ENCODE measurements at places on chromosomes 3 and 15.
A peak's percentile ranks its signal among the peaks of the same experiment; 100 is the strongest.

GRCh38 chr15:100671858-100672543 lies 69.6 kb downstream of the ASB7 start:
- DNase-seq = no peak

DNA sequence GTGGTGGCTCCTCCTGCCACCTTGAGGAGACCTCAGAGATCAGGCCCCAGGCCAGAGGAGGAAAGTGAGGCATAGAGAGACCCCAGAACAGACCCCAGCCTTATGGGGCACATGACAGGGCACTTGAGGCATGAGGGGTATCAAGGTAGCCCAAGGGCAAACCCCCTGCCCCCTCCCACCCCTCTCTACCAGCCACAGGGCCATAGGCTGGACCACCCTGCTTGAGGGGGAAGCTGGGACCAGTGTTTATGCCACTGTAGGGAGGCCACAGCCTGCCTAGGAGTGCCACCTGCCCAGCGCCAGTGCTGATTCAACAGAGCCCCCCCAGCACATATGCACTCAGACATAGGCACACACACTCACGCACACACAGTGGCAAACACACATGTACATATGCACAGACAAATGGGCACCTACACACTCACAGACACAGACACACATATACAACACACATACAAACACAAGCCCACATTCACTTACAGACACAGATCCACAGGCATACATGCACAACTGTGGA lies 10.3 kb downstream of the MYL3 start:
- no peak for DNase-seq

DNA sequence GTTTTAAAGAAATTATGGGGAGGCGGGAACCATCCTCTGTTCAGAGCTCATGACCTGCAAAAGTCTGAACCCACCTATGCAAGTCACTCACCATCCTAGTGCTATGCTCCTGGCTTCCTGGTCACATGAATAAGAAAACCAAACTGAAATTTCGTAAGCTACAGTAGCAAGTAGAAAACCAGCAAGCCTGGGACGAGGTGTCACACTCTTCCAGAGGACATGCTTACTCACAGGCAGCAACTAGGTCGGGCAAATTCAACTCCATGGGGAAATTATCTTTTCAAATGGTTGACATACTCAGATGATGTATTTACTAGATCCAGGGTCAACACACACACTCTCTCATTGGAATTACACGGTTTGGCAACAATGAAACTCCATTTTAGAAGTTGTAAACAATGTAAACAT lies 31.3 kb downstream of the LDHAL6B start:
- no peak for DNase-seq

GRCh38 chr3:119663885-119664284 lies 3.5 kb upstream of the POPDC2 start:
- peak; percentile 27 for DNase-seq

DNA sequence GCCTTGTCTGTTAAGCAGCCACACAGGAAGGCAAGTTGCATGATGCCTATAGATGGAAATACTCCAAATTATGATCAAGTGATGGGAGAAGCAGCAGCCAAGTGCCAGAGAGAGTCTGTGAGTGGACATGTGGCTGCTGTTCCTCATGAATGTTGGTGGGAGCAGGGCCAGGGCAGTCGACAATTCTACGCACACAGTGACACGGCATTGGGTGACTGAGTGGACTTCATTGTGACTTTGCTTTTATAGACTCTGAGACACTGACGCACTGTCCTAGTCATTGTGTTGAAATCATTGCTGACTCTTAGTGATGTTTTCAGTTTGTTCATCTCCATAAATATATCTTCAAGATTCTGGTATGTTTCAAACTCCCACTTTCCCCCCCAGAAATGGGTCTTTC lies 246.3 kb upstream of the SEMA6D start:
- DNase-seq = no peak

GRCh38 chr3:12875857-12876836 lies 34.8 kb upstream of the RPL32 start:
- DNase-seq = no peak

- no peak for DNase-seq
Observed at GRCh38 chr3:25826510-25826909, 36.6 kb downstream of the OXSM start.

- no peak for DNase-seq
Observed at GRCh38 chr3:140505213-140505612, 172.7 kb upstream of the TRIM42 start.

GRCh38 chr3:100404250-100404548 lies 2.9 kb downstream of the LNP1 start:
- peak; percentile 13 for DNase-seq

Data from AG10803 (cell line).